ENCODE measurements at places on chromosomes 13 and 19. TPM values are rescaled to one million over a fixed set of nuclear protein-coding genes. Genes with fewer than 3 reads are reported as not detected.

Gene CYP2S1
- 2.0 TPM for total RNA-seq

GRCh38 chr13:20360041-20360491, 127.9 kb upstream of the GJB6 start:
- no peak overlapping the region for H3K27ac ChIP-seq
- no peak for DNase-seq
- H3K36me3 ChIP-seq: no peaks in the 10 kb centered on the region
- no peak overlapping the region for H3K4me3 ChIP-seq
- H3K4me1 ChIP-seq: no peaks in the 10 kb centered on the region

Gene MEIOSIN
- total RNA-seq: not detected

DNA sequence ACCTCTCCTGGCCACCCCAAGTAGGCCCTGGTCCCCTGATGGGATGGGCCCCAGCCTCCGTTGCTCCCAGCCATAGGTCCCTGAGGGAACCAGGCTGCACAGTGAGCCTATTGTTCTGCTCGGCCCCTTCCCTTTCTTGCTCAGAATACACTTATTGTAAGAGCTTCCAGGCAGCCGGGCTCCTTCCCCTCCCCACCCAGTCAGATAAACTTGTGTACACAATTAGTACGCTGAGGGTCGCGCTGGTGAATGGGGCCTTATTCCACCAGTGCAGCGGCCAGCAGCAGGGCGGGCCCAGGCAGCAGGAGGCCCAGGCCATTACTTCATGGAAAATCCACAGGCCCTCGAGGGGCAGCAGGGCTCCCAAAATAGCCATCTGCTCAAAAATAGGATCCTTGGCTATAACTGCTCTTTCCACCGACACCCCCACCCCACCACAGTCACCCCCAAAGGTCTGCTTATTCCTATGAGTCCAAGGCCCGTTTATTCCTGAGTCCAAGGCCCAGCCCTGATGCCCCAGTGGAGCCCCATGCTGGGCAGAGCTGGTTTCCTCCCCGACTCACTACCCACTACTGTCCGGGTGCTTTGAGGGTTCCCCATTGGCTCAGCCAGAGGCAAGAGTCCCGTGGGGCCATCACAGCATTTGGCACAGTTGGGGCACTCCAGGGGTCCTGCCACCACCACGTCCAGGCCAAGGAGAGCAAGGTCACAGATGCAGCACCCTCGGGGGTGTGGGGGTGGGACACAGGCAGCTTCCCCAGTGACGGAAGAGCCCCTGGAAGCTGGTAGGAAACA, 22.1 kb downstream of the CAPN12 start:
- DNase-seq: no peak
- no peak overlapping the region for H3K27ac ChIP-seq
- H3K27me3 ChIP-seq: no peaks in the 10 kb centered on the region

DNA sequence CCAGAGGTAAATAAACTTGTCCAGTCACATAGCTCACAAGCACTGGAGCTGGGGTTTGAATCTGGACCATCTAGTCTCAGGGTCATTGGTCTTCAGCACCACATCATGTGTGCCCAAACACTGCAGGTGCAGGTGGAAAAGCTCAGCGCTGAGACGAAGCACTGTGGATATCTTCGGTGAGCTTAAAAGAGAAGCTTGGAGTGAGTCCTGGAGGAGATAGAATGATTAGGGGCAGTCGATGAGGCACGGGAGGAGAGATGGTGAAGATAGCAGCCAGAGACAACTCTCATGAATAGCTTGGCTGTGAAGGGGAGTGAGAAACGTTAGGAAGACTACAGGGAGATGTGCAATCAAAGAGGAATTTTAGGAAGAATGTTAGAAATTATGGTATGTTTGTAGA, 389.3 kb downstream of the FGF9 start:
- H3K27ac ChIP-seq: no peak overlapping the region
- H3K4me1 ChIP-seq: no peaks in the 10 kb centered on the region
- no peaks in the 10 kb centered on the region for H3K27me3 ChIP-seq

DNA sequence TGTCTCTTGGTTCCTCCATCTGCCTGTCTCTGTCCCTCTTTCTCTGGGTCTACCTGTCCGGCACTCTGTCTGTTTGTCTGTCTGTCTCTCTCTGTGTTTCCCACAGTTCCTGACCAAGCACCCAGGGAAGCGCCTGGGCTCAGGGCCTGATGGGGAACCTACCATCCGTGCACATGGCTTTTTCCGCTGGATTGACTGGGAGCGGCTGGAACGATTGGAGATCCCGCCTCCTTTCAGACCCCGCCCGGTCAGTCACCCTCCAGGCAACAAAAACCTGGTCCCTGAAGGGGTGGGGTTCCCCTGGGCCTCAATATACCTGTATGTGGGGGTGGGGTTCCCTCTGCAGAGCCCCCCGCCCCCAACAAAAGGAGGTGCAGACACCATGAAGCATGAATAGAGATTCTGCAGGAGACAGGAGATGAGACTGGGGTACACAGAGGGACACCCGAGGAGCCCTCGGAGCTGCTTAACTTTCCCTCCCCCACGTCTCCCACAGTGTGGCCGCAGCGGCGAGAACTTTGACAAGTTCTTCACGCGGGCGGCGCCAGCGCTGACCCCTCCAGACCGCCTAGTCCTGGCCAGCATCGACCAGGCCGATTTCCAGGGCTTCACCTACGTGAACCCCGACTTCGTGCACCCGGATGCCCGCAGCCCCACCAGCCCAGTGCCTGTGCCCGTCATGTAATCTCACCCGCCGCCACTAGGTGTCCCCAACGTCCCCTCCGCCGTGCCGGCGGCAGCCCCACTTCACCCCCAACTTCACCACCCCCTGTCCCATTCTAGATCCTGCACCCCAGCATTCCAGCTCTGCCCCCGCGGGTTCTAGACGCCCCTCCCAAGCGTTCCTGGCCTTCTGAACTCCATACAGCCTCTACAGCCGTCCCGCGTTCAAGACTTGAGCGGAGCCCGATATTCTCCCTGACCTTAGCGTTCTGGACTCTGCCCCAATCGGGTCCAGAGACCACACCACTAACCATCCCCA, 2.6 kb upstream of the CACNG7 start:
- no peak overlapping the region for H3K4me3 ChIP-seq
- no peaks in the 10 kb centered on the region for H3K36me3 ChIP-seq
- peaks cover 3% of the 10 kb centered on the region for H3K27me3 ChIP-seq

Gene NUP58
- 57.0 TPM for total RNA-seq

Gene PTPRS
- total RNA-seq: 137 TPM

DNA sequence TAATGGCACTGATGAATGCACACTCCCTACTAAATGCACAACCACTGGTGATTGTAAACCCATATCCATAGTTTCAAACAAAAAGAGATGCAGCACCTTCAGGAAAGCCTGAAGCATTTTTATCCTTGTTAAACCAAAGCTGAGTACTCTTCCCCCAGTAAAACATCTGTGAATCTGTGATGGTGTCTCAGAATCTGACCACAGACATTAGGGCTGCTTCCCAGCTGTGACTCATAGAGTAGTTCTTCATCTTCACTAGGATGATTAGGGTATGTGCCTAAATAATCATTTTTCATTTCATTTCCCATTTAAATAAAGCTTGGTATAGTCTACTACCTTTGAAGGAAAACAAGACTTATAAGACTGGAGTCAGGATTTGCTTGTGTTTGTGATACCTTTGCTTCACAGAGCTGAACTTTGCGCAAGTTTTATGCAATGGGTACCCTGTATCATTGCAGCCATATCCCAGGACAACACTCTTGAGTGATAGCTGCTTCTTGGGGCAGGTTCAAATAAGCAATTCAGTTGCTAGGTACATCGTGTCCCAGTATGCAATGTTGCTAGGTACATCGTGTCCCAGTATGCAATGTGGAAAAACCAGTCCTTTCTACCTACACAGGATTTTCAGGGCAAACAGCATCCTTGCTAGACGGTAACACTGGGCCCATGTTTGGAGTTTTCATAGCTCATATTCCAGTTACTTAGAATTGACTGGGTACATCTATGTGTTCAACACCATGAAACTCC, 277.1 kb downstream of the IRS2 start:
- H3K36me3 ChIP-seq: no peaks in the 10 kb centered on the region
- H3K4me3 ChIP-seq: no peak overlapping the region

- H3K36me3 ChIP-seq: no peaks in the 10 kb centered on the region
- no peak overlapping the region for H3K27ac ChIP-seq
- H3K27me3 ChIP-seq: no peaks in the 10 kb centered on the region
- DNase-seq: no peak
- H3K4me3 ChIP-seq: peak overlapping the region; percentile 99
Observed at GRCh38 chr19:4473011-4473762, 1.1 kb downstream of the HDGFL2 start.

GRCh38 chr13:66154976-66155375, 1075.2 kb downstream of the PCDH9 start:
- no peak overlapping the region for H3K27ac ChIP-seq
- H3K27me3 ChIP-seq: no peaks in the 10 kb centered on the region

- H3K36me3 ChIP-seq: no peaks in the 10 kb centered on the region
- H3K27me3 ChIP-seq: no peaks in the 10 kb centered on the region
- no peak overlapping the region for H3K27ac ChIP-seq
- DNase-seq: no peak
- H3K4me1 ChIP-seq: no peaks in the 10 kb centered on the region
Observed at GRCh38 chr13:31982540-31982939, 49.0 kb upstream of the FRY start.
